ENCODE measurements at places on chromosomes 12 and 14.

DNA sequence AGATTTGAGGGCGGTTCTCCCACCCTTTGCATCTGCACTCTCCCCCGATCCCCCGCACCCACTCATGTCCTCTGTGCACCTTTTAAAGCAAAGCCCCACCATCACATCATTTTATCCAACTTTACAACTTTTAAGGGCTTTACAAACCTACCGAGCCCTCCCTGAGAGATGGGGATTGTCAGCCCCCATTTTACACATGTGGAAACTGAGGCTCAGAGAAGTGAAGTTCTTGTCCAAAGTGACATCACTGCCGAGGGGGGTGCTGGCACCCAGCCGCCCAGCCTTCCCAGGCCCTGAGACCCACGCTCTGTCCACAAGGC is 334.2 kb downstream of the MED13L start:
- DNase-seq, result no peak

DNA sequence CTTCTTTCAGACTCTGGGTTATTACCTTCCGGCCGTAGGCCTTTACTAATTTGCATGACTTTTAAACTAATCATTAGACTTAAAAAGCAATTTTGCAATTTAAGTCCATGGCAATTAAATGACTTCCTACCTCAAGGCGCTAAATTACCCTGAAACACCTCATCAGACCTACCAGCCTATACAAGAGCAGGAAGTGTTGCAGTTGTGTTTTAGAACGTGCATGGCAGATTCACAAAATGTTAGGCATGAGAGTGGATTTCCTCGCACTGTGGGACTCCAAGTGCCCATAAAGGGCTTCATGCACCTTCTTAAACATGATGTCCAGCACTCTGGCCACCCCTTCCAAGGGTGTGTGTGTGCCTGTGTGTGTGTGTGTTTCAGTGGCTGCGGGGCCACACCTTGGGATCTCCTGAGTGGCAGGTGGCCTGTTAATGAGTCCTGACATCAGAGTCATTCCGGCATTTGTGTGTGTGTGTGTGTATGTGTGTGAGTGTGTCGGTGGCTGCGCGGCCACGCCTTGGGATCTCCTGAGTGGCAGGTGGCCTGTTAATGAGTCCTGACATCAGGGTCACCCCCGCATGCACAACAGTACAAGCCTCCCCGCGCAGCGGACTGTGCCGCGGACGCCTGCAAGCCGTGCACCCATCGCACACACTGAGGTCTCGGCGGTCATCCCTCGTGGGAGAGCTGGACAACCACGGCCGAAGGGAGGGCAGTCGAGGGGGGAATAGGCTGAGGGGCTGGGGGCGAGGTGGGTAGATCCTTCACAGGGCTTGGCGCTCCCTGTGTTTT is 900 bp downstream of the C2CD5 start:
- DNase-seq, result peak; percentile 41

DNA sequence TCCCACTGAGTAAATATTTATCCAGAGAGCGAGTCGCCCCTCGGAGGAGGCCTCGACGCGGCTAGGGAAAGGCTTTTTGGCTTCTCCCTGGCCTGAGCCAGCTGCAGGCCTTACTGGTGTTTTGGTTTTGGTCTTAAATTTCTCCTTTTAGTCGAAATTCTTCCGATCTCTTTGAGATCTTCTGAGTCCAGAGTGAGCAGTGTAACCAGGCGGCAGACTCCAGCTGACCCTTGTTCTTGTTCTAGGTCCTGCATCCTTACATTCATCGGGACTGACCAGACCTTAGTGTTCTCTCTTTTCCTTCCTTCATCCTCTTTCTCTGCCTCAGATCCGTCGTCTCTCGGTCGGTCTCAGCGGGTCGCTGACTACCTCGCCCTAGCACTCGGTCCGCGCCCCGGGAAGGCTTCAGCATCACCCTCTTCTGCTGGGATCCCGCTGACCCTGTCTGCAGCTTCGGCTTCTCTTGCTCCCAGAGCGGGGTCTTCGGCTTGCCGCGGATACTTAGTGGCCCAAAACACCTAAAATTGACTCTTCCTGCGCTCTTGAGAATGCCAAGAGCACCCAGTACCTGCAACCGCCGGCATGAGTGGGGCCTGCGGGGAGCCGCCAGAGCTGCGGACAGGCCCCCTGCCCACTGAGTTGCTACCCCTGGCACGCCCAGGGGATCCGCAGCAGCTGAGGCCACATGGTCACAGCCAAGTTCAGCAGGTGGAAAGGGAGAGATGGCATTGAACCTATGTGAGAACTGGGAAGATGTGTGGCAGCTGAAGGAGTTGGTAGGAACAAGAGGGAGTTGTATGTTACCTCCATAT is 2.4 kb upstream of the PAX9 start:
- DNase-seq, result no peak

- DNase-seq, result no peak
Observed at GRCh38 chr14:91484186-91484585, 25.9 kb downstream of the PPP4R3A start.

GRCh38 chr14:59424341-59425071 is 40.7 kb downstream of the GPR135 start:
- no peak for DNase-seq

- no peak for DNase-seq
Observed at GRCh38 chr12:31832740-31833729, 104.2 kb upstream of the AMN1 start.

GRCh38 chr14:62053188-62053587 is 291.0 kb downstream of the SNAPC1 start:
- DNase-seq, result no peak
